Neuronal stem cell (in vitro differentiated cells): ENCODE measurements at places on chromosomes 3 and 15.

GRCh38 chr3:195870937-195871336 is 37.4 kb downstream of the TNK2 start:
- H3K4me3 ChIP-seq, result no peak overlapping the region
- no peak overlapping the region for H3K27ac ChIP-seq
- no peaks in the 10 kb centered on the region for H3K27me3 ChIP-seq
- peaks cover 18% of the 10 kb centered on the region for H3K36me3 ChIP-seq
- DNase-seq, result no peak
- H3K4me1 ChIP-seq, result no peaks in the 10 kb centered on the region

DNA sequence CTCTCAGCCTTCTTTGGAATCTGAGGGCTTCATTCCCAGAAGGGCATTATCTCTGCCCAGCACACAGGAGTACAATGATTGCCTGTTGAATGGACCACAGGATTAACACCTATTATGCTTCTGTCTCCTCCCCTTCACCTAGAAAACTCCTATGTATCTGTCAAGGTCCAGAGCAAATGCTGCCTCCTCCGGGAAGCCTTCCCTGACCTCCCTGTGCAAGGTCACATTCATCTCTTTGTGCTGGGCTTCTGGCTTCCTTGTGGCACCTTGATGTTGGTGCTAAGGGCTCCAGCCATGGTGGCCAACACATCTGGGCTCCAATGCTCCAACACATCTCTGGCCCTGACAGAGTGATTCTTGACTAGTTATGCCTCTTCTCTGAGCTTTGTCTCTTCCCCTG is 49.9 kb upstream of the ATP2B2 start:
- H3K4me1 ChIP-seq, result peaks cover 12% of the 10 kb centered on the region
- H3K27me3 ChIP-seq, result no peaks in the 10 kb centered on the region
- H3K4me3 ChIP-seq, result no peak overlapping the region
- H3K36me3 ChIP-seq, result no peaks in the 10 kb centered on the region
- DNase-seq, result no peak
- peak overlapping the region; percentile 87 for H3K27ac ChIP-seq

DNA sequence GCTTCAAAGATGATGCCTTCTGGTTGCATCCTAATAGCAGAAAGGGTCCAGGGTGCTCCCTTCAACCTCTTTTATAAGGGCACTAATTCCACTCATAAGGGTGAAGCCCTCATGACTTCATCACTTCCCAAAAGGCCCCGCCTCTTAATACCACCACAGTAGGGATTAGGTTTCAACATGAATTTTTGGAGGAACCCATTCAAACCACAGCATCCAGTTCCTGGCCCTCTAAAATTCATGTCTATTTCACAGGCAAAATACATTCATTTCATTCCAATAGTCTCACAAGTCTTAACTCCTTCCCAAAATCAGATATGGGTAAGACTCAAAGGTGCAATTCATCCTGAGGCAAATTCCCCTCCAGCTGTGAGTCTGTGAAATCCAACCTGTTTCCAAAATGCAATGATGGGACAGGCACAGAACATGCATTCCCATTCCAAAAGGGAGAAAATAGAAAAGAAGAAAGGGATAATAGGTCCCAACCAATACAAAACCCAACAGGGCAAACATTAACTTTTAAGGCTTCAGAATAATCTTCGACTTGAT is 124.0 kb downstream of the ATP1B3 start:
- no peak for DNase-seq
- no peaks in the 10 kb centered on the region for H3K27me3 ChIP-seq
- H3K36me3 ChIP-seq, result peaks cover 62% of the 10 kb centered on the region
- peaks cover 2% of the 10 kb centered on the region for H3K4me1 ChIP-seq
- H3K27ac ChIP-seq, result no peak overlapping the region

DNA sequence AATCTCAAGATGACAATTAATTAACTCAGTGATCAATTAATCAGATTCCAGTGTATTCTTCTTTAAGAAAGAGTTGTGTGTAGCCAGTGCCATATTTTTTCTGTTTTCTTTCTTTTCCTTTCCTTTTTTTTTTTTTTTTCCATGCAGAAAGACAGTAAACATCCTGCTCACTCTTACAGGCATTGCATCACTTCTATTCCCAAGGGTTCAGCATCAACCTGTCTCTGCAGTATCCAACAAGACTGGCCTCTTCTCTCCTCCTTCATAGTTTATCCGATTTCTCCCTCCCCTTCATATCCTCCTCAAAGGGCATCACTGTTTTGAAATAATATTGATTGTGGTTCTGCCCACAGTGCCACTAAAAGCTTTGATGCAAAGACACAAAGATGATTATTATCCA is 17.0 kb upstream of the SLC9A9 start:
- H3K27ac ChIP-seq, result no peak overlapping the region
- no peak for DNase-seq
- H3K4me1 ChIP-seq, result no peaks in the 10 kb centered on the region
